ENCODE measurements at places on chromosomes 1 and 21.

DNA sequence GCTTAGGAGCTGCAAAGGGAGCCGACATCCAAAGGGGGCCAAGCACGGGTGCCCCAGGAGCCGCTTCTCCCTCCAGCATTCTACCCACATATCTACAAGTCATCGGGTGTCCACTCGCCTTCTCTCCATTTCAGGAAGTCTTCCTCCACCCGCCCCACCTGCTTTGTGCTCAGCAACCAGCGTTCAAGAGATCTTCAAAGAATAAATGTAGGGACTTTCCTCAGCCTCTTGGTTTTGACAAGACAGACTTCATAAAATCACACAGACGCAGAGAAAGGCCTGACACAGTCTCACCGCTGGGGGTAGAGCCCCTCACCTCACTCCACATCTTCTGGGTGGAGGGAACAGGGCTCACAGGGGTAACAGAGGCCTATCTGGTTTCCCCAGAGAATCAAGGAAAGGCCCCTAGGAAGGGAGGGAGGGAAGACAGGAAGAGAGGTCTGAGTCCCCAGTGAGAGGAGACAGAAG is 49.5 kb downstream of the SSBP3 start:
- DNase-seq = peak; percentile 17

DNA sequence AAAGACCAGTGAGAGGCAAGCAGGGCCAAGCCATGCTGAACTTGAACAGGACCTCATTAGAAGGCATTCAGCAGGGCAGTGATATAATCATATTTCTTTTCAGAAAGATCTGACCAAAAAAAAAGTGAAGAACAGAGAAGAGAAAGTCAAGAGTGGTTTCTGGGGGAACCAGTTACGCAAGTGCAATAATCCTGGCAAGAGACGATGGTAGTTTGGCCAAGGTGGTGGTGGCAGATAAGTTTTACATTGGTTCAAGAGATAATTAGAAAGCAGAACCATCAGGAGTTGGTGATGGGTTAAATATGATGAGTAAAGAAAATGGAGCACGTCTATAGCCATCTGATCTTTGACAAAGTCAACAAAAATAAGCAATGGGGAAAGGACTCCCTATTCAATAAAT is 54.3 kb downstream of the ZSWIM5 start:
- DNase-seq = no peak

DNA sequence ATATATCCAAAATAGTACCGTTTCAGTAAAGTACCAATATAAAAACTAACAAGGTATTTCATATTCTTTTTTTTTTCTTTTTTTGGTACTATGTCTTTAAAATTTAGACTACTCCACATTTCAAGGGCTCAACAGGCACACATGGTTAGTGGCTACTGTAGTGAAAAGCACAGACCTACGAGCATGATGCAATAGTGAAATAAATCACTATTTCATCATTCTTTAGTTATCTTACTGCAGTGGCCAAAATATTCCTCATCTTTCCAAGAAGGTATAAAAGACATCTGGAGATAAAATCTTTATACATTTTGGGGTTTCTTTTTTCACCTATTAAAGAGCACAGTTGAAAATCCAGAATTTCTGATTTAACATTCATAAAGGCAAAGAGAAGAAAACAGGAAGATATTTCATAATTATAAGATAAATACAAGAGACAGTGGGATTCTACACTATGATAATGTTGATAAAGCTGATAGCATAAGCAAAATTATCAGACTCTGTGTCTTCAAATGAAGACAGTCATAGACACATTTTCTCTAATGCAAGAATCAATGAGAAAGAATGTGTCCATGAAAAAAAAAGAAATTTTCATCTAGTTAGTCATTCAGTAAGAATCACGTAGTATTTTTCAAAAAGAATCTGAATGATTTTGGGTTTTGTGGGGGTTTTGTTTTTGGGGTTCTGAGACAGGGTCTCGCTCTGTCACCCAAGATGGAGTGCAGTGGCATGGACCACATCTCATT is 41.9 kb downstream of the CEP170 start:
- DNase-seq = no peak

DNA sequence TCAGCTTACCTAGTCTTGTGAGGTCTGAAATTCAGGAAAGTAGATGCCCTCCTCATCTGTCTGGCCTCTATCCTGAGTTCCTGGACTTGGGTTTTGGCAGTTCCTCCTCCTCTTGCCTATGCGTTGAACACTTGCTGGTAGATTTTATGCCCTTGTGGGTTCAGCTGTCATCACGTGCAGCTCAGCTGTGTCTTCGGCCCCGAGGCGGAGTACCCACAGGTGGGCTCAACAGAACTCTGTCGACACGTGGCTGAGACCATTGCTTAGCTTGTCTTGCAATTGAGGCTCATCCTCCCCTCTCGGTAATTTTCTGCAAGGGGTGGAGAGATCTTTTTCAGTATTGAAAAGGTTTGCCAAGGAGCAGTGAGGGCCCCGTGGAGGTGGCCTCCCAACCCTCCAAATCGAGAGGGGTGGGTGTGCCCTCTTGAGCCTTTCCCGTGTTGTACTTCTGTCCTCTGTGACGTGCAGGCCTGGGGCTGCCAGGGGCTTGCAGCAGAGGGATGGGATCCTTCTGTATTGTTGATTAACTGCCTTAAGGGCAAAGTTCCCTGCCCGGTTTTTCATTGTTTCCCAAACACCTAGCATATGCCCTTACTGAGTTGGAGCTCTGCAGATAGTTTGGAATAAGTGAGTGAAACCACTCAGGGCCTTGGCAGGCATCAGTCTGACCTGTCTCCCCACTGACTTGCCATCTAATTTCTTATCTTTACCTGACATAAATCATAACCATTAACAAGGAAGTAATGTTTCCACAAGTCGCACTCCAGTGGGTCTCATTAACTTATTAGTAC is 2.9 kb downstream of the CENPS start:
- DNase-seq = no peak

GRCh38 chr1:179047636-179047997 is 21.9 kb downstream of the FAM20B start:
- DNase-seq = no peak

DNA sequence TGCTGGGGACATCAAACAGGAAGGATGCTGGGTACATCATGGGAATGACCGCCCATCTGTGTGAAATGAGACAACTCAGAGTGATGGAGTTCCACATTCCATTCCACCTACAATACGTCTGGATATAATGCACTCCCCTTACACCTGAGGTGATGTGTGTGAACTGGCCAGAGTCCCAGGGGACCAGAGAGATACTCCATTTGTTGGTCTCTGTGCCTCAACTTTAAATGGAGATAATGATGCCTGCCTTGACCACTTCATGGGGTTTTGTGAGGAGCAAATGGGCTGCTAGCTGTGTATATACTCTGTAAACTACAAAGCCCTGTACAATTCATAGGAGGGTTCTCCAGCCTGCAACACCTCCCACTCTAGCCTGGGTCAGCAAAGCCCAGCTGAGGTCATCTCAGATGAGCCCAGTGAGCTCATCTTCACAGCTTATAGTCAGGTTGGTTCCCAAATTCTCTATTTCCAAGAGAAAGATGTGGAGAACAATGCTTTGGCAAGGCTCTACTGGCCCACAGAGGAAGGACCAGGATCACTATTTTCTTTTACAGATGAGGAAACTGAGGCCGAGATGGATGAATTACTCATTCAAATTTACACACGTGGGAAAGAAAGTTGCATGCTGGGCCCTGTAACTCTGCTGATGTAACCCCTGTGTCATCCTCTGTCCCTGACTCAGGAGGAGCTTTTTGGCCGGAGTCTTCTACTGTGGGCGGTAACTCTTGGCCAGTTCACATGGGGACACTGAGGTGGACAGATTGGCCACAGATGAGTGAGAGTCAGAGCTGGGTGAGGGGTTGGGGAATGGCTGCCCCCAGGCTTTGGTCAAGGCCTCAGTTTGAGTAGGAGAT is 105.6 kb upstream of the GCLM start:
- DNase-seq = no peak

- no peak for DNase-seq
Observed at GRCh38 chr1:244271691-244272308, 179.9 kb downstream of the ADSS2 start.

DNA sequence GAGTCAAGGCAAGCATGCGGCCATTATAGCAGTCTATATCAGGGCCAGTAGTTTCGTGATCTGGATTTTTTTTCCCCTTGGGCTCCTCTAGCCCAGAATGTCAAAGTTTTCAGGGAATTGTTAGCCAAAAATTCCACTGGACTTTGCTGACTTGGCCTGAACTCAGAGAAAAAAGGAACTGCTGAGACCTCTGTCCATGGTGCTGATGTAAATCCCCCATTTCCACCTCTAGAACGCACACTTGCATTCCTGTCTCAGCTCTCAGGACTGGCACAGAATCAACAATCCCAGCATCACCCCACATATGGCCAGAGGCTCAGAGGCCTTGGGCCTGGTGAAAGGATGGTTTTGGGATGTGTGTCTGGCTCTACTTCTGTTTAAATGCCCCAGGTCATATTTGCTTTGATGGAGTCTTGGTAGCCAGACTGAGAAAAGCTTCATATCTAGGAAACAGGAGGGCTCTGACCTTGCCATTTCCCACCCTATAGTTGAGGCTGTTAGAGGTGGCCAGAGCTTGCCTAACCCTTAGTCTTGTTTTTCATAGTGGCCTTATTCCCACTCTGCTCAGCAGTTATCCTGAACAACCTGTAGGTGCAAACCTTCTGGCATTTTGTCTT is 16.9 kb upstream of the EFCAB14 start:
- no peak for DNase-seq

GRCh38 chr1:210700511-210700910 is 371.8 kb downstream of the HHAT start:
- DNase-seq = no peak

DNA sequence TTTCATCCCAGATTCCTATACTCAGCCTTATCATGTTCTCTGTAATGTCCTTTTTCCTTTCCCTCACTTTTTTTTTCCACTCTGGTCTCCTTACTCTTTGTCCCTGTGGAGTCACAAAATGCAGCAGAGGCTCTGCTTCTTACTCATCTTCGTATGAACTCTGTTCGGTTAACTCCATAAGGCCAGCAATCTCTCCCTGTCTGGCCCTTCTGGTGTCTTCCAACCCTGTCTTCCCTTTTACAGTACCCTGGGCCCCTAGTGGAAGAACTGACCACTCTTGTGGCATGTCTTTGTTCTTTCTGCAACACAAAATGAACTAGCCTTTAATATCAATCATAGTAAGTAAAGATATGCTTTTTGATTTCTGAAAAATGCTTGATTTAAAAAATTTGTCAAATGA is 7.1 kb downstream of the CD101 start:
- DNase-seq = no peak

DNA sequence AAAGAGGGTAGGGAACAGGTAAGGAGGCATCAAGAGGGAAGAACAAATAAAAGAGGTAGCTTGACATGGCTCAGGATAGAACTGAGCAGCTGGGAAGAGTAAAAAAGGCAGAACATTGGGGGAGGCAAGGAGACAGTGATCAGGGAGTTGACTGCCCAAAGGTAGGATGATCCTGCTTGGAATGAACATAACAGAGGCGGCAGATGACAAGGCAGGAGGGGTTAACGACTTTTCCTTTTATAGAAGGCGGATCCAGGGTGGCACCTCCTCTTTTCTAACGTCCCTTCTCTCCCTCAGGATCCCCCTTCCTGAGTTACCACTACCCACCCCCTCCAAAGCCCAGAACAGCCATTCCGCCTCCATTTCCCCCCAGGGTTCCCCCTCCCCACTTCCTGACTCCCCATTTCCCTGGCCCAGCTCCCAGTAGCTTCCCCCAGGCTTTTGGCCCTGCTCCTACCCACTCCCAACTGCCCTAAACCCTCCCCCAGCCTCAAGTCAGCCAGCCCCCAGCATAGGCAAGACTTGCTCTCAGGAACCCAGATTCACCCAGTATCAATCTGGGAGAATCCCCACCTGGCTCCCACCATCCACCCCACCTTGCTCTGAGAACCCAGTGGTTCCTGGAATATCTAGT is 769 bp upstream of the ADAMTS4 start:
- DNase-seq = no peak

DNA sequence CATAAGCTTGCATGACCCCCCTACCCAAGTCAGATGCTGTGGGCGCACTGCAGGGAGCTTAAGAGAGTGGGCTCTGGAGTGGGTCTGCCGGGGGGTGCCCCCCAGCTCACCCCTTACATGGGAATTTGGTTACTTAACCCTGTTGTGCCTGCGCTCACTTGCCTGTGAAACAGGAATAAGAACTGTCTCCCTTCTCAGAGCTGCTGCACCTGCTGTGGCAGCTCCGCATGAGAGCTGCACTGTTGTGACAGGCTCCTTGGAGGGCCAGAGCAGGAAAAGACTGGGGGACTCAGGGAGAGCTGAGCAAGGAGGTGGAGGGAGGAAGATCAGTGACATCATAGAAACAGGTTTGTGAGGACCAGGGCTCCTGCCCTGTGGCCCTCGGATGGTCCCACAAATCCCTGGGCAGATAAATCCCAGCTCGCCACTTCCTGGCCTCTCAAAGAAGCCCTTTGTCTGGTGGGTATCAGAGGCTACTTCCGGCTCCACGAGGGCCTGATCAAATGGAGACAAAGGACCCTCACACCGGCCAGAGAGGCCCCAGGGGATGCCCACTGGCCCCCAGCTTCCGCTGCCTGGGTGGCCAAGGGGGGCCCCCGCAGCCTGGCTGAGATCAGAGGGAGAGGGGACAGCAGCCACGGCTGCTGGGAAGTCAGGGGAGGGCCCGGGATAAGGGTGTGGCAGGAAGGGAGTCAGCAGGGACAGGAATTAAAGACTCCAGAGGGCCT is 28.9 kb upstream of the LAPTM5 start:
- no peak for DNase-seq

DNA sequence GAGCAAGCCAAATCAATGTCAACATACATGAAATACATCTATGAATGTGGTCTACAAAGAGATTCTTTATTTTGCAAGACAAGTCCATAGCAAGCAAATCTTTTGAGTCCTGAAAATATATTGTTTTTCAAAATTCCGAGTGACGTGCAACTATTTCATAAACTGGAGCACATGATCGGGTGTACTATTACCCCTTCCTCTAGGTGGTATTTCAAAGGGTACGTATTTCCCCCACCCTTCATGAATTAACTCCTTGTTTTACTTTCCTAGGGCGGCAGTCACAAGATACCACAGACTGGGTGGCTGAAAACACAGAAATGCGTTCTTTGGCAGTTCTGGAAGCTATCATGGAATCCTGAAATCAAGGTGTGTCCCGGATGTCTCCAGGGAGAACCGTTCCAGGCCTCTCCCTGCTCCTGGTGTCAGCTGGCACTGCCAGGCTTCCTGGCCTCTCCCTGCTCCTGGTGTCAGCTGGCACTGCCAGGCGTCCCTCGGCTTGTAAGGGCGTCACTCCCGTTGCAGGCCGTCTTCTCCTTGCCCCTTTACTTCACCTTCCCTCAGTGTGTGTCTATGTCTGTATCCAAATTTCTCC is 55.3 kb downstream of the RIPK4 start:
- no peak for DNase-seq

Data from activated gamma-delta T cell treated with anti-CD3 and anti-CD28 coated beads, Interleukin-2, amount 50 U/mL, for 16 hours (primary cell).